ENCODE measurements at places on chromosomes 5 and 9.

DNA sequence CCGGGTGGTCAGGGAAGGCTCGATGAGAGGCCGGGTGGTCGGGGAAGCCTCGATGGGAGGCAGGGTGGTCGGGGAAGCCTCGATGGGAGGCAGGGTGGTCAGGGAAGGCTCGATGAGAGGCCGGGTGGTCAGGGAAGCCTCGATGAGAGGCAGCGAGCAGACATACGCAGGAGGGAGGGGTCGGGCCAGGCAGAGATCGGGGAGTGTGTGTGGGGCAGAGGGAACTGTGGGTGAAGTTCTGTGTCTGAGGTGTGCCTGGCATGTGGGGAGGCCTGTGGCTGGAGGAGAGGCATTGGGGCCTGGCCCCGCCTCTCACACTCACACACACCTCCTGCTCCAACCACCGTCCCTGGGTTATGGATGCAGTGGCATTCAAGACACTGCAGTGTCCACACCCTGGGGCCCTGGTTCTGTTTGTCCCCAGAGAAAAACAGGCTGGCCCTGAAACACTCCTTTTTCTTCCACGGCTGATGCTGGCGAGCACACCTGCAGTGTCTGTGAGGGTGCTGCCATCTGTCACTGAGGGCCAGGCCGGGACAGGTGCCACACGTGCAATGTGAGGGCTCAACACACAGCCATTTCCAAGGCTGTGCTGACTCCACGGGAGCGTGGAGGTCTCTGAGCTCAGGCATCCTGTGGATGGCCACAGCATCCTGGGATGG lies 6.5 kb upstream of the PLEKHG4B start:
- DNase-seq, result no peak

GRCh38 chr9:127862075-127863011 lies 7.9 kb upstream of the ENG start:
- no peak for DNase-seq

DNA sequence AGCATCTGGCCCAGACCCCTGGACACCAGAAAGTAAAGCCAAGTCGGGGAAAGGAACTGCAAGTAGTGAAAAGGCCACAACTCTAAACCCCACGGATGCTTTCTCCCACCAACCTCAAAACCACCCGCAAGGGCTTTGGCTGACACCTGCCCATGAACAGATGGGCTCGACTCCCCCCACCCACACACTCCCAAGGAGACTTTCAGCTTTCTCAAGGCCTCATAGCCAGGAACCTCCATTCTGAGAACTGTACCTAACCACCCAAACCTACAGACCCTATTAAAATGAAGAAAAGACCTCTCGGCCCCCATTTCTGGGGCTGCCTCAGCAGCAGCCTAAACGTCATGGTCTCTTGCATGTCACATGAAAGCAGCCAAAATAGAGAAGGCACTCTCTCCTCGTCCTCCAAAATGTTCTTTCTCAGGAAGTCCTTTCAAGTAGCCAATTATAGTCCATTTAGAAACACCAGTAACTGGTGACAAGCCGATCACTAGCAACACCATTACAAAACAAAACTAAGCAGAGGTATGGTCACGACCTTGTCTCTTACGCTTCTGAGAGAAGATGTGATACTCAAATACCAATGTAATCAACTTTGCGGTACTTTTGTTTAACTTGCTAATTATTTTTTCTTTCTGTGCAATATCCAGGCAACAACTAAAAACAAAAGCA lies 2.9 kb downstream of the B4GALT1 start:
- DNase-seq, result no peak

- DNase-seq, result no peak
Measured at GRCh38 chr5:78578015-78578414, 70.6 kb downstream of the LHFPL2 start.

DNA sequence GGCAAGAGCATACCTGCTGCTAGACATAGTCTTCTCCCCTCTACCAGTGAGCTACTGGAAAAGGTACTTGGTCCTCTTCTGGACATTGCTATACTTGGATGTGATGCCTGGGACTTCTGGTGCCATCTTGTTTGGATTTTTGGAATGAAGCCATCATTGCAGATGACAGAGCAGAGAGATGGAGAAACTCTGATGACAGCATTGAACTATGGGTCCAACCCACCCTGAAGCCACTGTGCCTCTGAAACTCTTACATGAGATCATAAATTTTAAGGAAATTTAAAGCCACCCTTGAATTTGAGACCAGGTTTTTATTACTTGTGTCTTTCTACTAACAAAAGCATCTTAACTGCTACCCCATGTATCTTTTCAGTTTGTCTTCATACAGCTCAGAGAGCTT lies 151.1 kb upstream of the SMIM23 start:
- no peak for DNase-seq

DNA sequence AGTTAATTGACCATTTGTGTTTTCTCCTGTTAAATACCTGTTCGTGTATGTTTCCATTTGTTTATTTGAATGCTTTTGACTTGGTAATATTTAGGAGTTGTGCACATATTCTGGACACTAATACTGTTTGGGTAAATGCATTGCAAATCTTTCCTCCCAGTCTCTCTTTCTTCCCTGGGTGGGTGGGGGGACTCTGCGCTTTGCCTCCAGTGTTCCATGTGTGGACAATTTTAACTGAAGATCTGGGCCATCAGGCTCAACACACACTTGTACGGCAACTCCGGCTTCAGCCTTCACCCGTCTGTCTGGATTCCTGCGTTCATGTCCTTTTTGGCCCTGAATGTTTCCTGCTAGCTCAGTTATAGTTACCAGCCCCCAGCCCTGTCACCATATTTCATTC lies 40.1 kb downstream of the GTF3C4 start:
- no peak for DNase-seq

DNA sequence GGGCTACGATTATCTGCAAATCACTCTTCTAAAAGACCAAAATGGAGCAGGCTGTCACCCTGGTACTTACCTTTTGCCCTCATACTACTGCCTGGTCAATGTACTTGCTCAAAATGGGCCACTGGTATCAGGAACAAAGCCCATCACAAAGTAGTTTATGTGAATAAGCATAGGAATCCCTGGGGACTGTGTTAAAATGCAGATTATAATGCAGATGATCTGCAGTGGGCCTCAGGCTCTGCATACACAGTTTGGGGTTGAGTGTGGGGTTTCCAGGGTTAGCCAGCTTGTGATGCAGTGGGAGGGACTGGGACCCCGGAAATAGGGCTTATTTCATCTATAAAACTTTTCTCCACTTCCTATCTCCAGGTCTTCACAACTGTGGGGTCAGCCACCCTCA lies 173.1 kb downstream of the HSD17B3 start:
- DNase-seq, result no peak

GRCh38 chr5:133397348-133397747 lies 215.0 kb downstream of the FSTL4 start:
- DNase-seq, result no peak

DNA sequence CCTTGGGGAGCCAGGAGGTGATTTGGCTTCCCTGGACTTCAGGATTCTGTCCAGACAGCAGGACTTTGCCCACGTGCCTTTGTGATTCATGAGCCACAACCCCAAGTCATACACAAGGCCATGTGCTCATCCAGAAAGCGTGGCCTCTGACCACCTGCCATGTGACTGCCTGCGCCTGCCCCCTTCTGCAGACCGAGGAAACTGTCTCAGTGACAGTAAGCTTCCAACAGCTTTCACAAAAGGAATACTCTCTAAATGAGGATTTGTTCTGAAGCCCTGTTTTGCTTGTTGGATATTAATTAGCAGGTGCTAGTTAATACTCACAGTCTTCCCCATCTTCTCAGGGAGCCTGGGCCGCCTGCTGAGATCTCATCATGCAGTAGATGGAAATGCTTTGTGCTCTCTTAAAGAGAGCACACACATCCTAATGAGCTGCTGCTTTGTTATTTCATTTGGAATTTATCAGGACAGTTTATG lies 36.9 kb upstream of the ANGPTL2 start:
- no peak for DNase-seq

DNA sequence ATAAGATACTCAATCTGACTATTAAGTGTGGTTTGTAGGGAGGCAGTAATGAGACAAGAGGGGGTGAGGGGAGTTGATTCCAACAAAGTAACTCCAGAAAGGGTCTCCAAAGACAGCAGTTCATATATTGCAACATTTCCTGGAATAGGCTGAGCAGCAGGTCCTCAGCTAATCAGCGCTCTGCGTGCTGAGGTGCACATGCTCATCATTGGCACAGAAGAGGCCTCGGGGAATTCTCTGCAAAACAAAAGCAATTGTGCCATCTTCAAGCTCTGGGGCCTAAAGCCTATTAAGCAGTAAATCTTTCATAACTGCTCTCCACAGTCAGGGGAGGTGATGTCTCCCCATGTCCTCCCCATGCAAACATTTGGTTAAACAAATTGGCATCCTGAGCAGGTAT lies 357.3 kb downstream of the SPOCK1 start:
- no peak for DNase-seq

DNA sequence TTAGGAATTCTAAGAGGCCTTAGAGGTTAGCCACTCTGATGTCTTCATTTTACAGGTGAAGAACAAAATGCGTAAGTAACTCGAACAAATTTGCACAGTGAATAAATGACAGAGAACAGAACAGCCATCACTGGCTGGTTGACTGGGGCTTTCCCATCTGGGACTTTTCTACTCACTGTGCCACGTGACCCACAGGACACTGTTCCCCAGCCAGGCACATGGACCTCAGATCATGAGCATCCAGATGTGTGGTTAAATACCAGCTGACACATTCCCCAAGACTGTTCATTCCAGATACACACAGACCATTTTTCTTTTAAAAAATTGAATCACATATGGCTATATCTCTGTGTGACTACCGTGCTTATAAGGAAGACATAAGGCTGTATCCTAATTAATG lies 25.8 kb upstream of the MED10 start:
- no peak for DNase-seq

- no peak for DNase-seq
Measured at GRCh38 chr5:103207653-103208052, 50.9 kb upstream of the MACIR start.

DNA sequence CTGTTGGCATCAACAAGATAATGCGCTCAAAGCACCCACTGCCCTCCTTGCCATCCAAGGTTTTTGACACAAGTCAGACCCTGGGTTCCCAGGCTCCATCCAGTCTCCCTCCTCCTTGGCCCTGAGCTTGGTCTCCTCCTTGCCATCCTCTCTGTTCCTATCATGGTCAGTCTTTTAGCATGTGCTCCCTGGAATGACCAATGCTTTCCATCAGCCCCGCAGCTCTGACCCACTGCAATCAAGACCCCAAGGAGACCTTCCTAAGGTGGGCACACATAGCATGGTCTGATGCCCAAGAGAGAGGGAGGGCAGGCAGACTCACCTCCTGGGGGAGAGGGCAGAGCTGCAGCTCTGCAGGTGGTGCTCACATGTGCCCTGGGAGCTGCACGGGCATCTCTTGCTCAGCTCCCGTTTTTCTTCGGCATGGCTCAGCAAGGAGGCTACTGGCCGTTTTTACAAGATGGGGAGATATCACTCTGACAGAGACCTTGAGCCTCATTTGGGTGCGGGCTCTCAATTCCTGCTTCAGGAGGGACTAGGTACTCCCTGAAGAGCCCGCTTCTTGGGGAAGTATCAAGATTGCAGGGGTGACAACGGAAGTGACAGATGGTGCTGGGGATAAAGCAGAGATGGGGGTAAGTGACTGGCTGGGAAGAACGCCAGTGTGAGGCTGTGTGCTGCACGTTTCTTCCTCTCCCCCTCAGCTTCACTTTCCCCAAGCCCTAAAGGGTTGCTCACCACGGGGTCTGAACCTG lies 3.3 kb downstream of the SEPTIN8 start:
- DNase-seq, result no peak

GRCh38 chr9:135887585-135888050 lies 19.7 kb downstream of the CAMSAP1 start:
- peak; percentile 32 for DNase-seq

- no peak for DNase-seq
Measured at GRCh38 chr9:99637641-99638040, 184.0 kb upstream of the NR4A3 start.

DNA sequence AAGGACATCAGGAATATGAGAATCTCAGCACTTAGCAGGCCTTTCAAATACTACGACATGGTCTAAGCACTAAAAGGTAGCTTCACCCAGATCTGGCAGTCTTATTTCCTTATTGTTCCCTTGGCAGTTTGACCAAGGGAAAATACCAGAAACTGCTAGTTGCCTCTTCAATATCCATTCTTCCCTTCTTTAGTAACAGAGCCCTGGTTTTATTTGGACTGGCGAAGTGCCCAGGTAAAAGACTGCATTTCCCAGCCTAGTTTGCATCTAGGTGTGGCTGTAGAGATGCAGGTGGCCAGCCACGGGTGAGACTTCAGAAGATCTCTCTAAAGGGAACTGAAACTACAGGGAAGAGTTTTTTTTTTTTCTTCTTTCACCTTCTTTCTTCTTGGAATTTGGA lies 21.6 kb downstream of the DMRT2 start:
- DNase-seq, result no peak

DNA sequence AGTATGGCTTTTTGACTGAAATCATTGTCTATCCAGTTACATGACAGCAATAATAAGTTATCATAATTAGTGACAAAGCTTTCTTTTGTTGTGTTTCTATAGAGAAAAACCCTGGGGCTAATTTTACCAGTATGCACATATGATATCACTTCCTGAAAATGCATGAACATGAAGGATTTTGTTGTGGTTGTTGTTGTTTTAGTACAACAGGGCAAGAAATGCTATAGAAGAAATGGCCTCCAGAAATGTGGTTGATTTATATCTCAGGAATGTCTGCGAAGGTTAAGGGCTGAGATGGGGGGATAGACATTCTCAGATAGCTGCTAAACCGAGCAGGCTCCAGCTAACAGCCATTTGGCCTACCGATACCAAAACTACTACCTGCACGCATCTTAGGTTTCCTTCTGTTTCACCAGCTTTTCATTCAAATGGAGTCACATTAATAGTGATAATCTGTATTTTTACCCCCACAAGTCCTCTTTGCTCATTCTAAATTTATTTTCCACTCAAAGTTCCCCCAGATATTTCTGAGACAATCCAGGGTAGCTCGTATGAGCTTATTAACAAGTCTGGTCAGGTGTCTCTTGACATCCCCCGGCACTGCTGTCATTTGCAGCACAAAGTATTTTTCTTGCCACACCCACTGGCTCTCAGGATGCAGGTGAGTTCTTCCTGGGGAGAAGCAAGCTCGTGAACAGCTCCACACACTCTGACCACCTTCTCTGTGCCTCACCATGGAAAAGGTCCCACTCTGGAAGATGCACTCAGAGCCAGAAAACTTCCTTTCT lies 232.4 kb upstream of the GAS1 start:
- DNase-seq, result no peak

Data from stimulated activated CD4-positive, alpha-beta T cell treated with anti-CD3 and anti-CD28 coated beads, Interleukin-4, amount 100 ng/mL, for 48 hours (primary cell).